ENCODE measurements at places on chromosomes 7 and 10. TPM values are rescaled to one million over a fixed set of nuclear protein-coding genes. Genes with fewer than 3 reads are reported as not detected.

GRCh38 chr7:116809636-116810266 is 52.6 kb upstream of the CAPZA2 start:
- DNase-seq: peak; percentile 30

DNA sequence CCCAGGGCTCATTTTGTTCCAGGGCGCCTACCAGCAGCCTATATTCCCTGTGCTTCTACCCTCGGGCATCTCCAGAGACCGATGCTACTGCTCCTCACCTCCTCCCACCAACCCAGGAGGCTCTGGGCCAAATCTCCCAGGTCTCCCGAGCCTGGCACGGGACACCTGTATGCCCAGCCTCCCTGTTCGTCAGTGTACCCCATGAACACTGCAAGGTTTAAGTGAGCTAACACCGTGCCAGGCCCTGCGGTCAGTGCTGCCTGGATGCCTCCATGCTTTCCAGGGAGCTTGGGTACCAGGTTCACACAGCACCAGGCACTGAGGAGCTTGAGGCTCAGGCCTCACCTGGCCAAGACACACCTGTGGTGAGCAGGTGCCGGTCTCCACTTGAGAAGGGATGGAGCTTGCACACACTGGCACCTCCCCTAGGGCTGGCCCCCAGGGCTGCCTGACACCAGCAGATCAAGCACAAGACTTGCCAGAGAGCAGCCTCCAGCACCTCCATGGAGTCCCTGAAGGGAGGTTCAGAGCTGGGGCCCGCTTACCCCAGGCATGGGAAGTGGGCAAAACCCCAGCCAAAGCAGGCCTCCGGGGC is 80.3 kb downstream of the FAM53B start:
- DNase-seq: no peak

DNA sequence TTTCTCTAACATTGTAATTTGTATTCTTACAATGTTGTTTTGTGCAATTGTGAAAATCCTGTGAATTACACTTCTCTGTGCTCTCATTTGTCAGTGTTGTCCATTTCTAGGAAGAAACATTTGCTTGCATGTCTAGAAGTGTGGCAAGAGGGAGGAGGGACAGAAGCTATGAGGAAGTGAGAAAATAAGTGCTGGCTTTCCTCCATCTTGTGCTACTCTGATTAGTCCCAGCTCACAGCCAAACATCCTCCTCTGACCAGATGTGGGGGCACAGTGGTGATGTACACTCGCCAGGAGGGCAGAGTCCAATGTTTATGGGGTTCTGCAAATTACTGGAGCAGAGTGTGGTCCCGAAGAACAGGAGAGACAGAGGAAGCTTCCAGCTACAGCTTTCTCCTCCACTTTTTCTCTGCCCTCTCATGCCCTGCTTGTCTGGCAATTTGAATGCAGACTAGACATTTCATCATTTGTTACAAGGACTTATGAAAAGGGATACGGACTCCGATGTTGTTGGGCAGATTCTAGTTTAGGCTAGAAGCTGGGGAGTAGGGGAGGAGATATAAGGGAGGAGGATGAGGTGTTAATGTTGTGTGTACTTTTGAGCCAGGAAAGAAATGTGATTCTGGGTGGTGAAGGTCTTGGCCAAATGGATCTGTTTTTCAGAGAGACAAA is 131.0 kb upstream of the C1GALT1 start:
- no peak for DNase-seq

DNA sequence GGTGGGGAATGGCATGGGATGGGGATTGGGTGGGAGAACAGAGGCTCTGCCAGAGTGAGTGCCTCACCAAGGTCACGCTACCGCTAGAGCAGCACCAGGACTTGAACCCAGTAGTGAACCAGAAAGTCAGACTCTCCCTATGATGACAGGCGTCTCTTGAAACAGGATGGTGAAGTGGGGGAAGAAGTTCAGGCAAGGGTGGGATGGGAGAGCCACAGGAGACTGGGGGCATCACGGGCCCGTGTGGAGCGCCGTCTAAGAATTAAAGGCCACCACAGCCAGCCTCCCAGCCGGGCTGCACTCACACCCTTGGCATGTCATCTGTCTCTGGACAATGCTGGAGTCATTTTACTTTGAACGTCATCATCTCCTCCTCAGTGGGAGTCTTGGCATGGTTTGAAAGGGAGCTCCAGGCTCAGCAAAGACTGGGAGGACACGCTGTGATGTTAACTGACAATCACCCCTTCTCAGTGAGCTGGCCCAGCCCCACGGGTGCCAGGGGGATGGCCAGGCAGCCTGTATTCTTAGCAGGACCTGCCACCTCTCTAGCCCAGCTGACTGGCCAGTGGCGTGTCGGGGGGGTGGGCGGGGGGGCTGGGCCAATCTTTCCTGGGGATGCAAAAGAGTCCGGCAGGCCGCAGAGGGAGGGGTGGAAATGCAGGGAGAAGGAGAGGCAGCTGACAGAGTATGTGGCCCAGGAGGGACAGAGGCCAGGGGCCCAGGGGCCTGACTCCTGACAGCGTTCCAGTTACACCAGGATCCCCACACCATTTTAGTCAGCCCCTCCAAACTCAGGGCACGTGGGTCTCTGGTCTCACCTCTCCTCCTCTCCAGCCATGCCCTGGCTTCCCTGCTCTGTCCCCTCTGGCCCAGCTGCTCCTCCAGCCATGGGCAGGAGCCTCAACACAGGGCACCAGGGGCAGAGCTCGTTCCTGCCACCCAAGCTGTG is 96.2 kb downstream of the VOPP1 start:
- DNase-seq: no peak

- DNase-seq: no peak
These were observed 9.5 kb downstream of the CYREN start for GRCh38 chr7:135160858-135161653.

- DNase-seq: no peak
These were observed 185.8 kb upstream of the PRSS1 start for GRCh38 chr7:142563470-142563869.

DNA sequence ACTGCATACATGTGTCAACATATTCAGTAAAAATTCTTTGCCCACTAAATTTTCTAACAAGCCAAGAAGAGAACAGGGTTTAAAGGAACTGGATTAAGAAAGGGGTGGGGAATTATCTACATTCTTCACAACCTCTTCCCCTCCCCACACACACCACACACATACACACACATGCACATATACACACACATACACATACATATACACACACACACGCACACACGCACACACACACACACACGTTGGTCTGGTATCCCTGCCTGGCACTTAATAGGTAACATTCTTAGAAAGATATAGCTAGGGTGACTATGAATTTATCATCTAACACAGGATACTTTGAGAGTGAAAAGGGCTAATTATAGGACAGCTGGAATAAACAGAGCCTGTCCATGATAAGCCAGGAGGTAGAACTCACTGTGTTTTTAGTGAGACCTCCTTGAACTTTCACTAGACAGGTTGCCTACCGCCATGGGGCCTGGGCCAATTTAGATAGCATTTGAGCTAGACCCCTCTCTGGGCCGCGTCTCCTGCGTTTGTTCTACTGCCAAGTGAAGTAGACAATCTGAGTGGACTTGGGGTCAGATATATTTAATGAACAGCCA is 33.1 kb upstream of the EPC1 start:
- no peak for DNase-seq

DNA sequence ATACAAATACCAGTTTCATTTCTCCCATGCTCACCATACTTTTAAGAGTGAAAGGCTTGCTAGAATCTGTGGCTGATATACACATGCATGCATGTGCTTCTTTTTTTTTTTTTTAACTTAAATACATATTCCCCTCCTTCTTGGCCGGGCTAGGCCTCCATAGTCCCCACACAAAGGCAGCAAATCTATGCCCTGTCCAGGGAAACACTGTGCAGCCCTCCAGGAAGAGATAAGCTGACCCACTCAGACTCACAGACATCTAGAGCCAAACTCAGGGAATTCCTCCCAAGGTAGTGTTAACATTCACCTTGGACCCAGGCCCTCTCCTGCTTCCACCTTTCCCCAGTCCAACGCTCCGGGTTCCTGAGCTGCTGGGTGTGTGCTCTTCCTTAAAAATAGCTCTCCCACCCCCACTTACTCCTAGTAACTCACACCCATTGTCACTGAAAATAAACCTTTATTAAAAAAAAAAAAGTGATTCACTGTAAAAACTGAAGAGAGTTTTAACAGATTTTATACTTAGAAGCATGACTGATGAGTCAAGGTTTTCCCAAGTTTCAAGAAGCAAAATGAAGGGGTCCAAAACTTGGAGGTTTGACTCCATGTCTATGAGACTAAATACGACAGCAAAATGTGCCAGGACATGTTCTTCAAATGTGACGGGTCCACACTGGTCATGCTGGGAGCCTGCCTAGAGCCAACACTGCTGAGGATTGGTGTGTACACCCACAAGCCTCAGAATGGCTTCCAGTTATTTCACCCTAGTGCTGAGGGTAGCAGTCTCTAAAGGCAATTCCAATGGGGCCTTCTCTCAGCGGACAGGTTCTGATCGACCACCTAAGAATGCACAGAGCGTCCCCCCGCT is 159.5 kb downstream of the GLI3 start:
- no peak for DNase-seq

GRCh38 chr10:92124616-92125143 is 166.2 kb downstream of the CPEB3 start:
- DNase-seq: no peak

- DNase-seq: no peak
These were observed 251.1 kb upstream of the KAT6B start for GRCh38 chr10:74575191-74575720.

DNA sequence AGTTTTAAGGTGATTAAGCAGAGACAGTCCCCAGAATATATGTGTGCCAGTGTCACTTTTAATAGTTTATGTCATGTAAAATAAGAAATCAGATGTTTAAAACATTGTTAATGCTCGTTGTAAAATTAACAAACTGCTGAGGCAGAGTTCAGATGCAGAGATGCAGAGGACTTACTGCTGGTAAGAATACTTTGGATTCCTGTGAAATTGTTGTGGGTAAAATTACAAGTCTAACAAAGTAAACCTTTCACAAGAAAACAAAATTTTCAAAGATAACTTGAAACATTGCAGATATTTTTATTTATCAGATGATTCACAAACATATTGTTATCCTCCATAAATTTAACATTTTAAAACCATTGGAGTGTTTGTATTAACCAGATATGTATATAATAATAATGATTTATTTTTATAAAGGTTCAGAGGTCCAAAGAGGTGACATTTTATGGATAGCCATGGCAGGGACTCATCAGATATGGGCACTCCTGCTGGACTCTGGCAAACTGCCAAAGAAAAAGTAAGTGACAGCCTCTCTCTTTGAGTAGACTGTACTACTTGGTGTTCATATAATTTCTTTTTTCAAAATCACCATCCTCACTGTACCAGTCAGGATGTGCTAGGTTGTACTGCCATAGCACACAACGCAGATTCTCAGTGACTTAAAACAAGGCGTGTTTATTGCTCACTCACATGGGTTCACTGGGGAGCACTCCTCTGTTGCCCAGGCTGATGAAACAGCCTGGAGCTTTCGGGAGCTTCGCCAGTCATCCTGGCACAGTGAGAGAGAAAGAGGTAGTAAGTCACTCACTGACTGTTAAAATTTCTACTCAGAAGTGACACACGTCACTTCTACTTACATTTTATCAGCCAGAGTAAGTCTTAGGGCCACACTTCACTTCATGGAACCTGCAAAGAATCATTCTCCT is 43.5 kb downstream of the NHLRC2 start:
- DNase-seq: no peak

- DNase-seq: no peak
These were observed 427.9 kb upstream of the CELF2 start for GRCh38 chr10:10589540-10590303.

- no peak for DNase-seq
These were observed 118.3 kb downstream of the PPP1R17 start for GRCh38 chr7:31805209-31805818.

DNA sequence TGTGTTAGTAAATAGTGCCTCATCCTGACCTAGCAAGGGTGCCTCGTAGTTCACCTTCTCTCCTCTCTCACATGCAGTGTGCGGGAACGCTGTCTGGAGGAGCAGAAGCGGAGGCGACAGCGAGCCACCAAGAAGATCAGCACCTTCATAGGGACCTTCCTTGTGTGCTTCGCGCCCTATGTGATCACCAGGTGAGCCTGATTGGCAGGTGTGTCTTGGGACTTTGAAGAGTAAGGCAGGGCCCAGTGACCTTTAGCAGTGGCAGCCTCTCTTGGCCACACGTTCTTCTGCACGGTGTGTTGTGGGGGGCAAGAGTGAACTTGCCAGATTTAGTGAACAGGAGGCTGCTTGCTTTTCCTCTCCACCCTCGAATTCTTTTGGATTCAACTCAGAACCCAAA is 8.6 kb downstream of the GPR26 start:
- DNase-seq: no peak

DNA sequence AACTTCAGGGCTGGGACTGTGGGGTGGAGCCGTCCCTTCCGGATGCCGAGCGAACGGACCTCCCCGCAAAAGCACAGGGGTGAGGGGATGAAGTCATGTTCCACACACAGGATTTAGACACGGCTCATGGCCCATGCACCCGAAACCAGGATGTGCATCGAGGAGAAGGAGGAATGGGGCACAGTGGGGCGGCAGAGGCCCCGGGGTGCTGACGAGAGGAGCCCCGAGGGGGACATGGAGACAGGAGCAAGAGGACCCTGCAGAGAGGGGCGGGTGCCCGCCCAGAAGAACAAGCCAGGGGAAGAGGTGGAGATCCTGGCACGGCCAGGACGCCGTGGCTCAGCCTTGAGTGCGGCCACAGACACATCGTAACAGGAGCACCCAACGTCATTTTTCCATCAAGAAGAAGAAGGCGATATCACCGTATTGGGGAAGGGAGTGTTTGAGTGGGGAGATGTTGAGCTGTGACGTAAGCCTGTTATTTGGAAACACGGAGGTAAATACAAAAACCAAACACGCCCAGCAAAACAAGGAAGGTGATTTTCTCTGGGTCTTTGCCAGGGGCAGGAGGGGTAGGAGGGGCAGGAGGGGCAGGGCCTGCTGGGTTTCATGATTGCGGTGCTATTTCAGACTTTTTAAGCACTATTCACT is 25.3 kb upstream of the FOXL3 start:
- no peak for DNase-seq

DNA sequence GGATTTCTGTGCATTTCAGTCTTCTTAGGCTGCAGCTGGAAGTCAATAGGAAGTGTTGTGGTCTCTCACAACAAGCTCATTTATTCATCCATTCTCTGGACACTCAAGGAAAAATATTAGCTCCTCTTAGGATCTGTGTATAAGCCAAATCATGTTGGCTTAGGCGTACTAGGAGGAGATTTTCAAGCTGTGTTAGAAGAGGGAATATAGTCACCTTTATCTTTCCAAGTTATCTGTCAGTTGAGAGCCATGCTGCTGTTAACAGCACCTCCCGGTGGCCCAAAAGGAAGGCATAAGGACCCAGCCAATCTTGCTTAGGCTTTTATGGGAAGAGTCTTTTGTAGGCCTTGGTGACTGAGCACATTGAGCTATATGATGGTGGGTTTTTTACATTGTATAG is 220.0 kb downstream of the LRMDA start:
- no peak for DNase-seq

The GTF2IRD1 gene
- total RNA-seq: 32.6 TPM

The PRR15 gene
- 2.9 TPM for total RNA-seq

The DBF4 gene
- 19.6 TPM for total RNA-seq

The CFAP46 gene
- total RNA-seq: 0.95 TPM

The BMPR1A gene
- total RNA-seq: 20.8 TPM

The CTAGE4 gene
- 3.3 TPM for total RNA-seq

The PRLHR gene
- not detected for total RNA-seq

The LRRC4 gene
- 297 TPM for total RNA-seq
